ENCODE measurements at places on chromosomes 3 and 15. TPM values are rescaled to one million over a fixed set of nuclear protein-coding genes. Genes with fewer than 3 reads are reported as not detected.
A peak's percentile ranks its signal among the peaks of the same experiment; 100 is the strongest.

DNA sequence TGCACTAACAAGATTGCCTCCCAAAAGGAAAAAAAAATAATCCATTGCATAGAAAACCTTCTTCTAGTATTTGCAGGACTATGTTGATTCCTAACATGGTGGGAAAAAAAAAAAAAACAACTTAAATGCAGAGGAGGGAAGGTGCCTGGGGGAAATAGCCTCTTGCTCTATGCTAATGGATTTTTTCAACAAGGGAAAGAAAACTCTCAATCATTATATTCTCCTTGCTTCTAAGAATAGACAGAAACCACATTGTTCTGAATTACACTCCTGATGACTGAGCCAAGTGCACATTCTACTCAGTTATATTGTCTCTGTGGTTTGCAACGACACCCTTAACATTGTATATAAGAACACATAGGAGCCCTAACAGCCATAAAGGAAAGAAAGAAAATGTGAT, 760.2 kb downstream of the NAALADL2 start:
- H3K4me3 ChIP-seq, result no peak overlapping the region
- no peaks in the 10 kb centered on the region for H3K4me1 ChIP-seq

GRCh38 chr3:33277193-33277882, at the start of gene FBXL2:
Gene FBXL2 (plus strand): TSS chr3:33277442. CDS start chr3:33277513, 71 bp downstream.
- peaks cover 3% of the 10 kb centered on the region for H3K4me1 ChIP-seq
- H3K36me3 ChIP-seq, result no peaks in the 10 kb centered on the region
- H3K4me3 ChIP-seq, result peak within 1 kb of the TSS; percentile 8
- H3K27me3 ChIP-seq, result peaks cover 5% of the 10 kb centered on the region
- H3K27ac ChIP-seq, result no peak within 1 kb of the TSS

- peak overlapping the region; percentile 8 for H3K4me3 ChIP-seq
- no peak for DNase-seq
- H3K27ac ChIP-seq, result peak overlapping the region; percentile 38
- H3K27me3 ChIP-seq, result no peaks in the 10 kb centered on the region
Observed at GRCh38 chr15:86653344-86654197, 573.9 kb downstream of the AGBL1 start.

DNASE1L3 gene
- 0.80 TPM for total RNA-seq

DNA sequence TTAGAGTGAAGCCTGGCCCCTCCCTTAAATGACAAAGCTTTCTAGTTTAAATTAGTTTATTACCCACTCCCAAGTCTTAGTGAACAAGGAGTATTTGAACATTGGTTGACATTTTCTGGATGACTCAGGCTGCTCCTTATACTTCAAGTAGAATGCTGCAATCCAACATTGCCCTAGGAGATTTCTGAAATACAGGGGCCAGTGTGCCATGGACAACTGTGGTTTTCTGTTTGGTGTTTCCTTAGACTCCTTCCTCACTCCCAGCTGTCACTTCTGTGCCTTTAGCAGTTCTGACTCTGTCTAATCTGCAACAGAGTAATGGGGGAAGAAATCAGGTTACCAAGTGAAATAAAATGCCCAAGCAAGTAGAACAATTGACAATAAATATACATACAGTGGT, 116.1 kb upstream of the P2RY1 start:
- H3K27ac ChIP-seq, result no peak overlapping the region
- no peak for DNase-seq
- no peaks in the 10 kb centered on the region for H3K27me3 ChIP-seq
- no peaks in the 10 kb centered on the region for H3K36me3 ChIP-seq

DNA sequence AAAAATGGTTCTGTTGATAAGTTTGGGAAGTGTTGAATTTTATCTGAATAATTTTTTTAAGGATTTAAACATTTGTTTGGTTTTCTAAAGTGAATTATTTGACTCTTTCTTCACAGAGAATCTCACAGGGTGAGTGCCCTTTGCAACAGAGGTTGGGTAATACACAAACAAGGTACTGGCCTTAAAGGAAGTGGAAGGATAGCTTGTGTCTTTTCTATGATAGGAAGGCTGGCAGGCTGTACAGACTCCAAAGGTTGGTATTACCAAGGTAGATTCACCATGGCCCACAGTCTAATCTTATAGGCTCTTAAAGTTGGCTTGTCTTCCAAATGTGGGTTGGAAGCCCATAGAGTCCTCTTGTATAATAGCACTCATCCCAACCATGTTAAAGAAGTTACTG, 311.5 kb downstream of the SV2B start:
- no peaks in the 10 kb centered on the region for H3K27me3 ChIP-seq
- DNase-seq, result no peak
- H3K36me3 ChIP-seq, result no peaks in the 10 kb centered on the region
- H3K4me3 ChIP-seq, result no peak overlapping the region

GOLGA8T gene
- not detected for total RNA-seq

- H3K27me3 ChIP-seq, result no peaks in the 10 kb centered on the region
- H3K4me3 ChIP-seq, result peak overlapping the region; percentile 34
- no peaks in the 10 kb centered on the region for H3K36me3 ChIP-seq
Observed at GRCh38 chr3:108602249-108602934, 12.9 kb downstream of the DZIP3 start.

DNA sequence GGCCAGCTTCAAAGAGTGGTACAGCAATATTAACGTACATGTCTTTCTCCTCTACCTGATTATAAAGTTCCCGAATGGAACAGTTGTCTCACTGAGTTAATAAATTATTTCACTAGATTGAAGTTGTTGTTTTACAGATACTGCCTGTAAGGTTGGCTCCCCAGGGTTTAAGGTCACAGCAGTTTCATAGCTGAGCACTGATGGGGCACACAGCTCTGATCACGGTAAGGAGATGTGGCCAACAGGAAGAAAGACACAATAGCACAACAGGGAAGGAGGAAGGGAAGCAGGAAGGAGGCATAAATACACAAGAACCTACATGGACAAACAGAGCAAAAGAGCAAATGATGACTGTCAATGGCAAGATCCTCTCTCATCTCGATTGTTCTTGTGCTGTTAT, 215.6 kb downstream of the WNT5A start:
- no peak overlapping the region for H3K27ac ChIP-seq
- no peaks in the 10 kb centered on the region for H3K4me1 ChIP-seq
- H3K4me3 ChIP-seq, result no peak overlapping the region
- no peaks in the 10 kb centered on the region for H3K36me3 ChIP-seq
- H3K27me3 ChIP-seq, result no peaks in the 10 kb centered on the region
- DNase-seq, result no peak

- H3K36me3 ChIP-seq, result no peaks in the 10 kb centered on the region
- no peak overlapping the region for H3K4me3 ChIP-seq
- no peak for DNase-seq
- H3K27me3 ChIP-seq, result no peaks in the 10 kb centered on the region
Observed at GRCh38 chr3:81936817-81937216, 175.4 kb upstream of the GBE1 start.

DNA sequence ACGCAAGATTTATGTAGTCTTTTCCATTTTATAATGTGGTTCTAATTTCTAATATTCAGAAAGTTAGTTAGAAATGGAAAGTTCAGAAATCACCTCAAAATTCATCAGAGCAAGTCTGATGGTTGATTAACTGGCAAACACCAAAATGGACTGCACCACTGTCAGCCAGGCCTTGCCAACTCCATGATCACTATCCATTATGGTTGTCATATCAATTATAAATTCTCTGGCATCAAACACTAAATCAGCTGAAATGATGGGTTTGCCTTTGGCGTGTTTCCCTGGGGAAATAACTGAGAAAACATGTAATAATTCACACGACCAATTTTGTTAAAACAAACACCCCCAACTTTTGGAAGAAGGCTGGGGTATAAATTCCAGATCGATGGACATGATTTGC, 219.4 kb downstream of the CDIN1 start:
- no peaks in the 10 kb centered on the region for H3K36me3 ChIP-seq
- DNase-seq, result no peak
- no peaks in the 10 kb centered on the region for H3K27me3 ChIP-seq
- H3K4me3 ChIP-seq, result no peak overlapping the region
- H3K27ac ChIP-seq, result no peak overlapping the region

DNA sequence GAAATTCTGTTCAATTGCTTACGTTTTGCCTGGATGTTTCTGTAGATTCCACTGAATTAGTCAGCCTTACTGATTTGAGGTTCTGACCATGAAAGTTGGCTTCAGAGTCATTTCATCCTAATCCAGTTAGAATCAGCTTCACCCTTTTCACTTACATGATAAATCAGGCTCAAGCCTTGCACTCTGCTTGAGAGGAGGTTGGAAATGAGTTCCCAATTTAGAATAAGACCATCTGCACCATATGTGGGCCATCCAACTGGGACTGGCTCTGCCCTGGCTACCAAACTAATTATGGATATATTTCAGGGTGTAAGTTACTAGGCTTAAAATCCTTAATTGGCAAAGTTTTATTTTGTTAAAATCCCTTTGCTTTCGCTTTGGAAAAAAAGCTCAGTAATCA, 255.7 kb downstream of the CHL1 start:
- no peak overlapping the region for H3K27ac ChIP-seq
- DNase-seq, result no peak
- H3K4me1 ChIP-seq, result no peaks in the 10 kb centered on the region
- no peaks in the 10 kb centered on the region for H3K36me3 ChIP-seq

GRCh38 chr3:96027718-96028117, 786.7 kb upstream of the EPHA6 start:
- no peaks in the 10 kb centered on the region for H3K36me3 ChIP-seq
- H3K4me3 ChIP-seq, result no peak overlapping the region
- DNase-seq, result no peak
- no peaks in the 10 kb centered on the region for H3K27me3 ChIP-seq
- no peaks in the 10 kb centered on the region for H3K4me1 ChIP-seq

- H3K36me3 ChIP-seq, result no peaks in the 10 kb centered on the region
- H3K4me1 ChIP-seq, result peaks cover 3% of the 10 kb centered on the region
- H3K27me3 ChIP-seq, result no peaks in the 10 kb centered on the region
- no peak for DNase-seq
- H3K27ac ChIP-seq, result no peak overlapping the region
Observed at GRCh38 chr15:33100314-33100713, 94.2 kb downstream of the FMN1 start.

DNA sequence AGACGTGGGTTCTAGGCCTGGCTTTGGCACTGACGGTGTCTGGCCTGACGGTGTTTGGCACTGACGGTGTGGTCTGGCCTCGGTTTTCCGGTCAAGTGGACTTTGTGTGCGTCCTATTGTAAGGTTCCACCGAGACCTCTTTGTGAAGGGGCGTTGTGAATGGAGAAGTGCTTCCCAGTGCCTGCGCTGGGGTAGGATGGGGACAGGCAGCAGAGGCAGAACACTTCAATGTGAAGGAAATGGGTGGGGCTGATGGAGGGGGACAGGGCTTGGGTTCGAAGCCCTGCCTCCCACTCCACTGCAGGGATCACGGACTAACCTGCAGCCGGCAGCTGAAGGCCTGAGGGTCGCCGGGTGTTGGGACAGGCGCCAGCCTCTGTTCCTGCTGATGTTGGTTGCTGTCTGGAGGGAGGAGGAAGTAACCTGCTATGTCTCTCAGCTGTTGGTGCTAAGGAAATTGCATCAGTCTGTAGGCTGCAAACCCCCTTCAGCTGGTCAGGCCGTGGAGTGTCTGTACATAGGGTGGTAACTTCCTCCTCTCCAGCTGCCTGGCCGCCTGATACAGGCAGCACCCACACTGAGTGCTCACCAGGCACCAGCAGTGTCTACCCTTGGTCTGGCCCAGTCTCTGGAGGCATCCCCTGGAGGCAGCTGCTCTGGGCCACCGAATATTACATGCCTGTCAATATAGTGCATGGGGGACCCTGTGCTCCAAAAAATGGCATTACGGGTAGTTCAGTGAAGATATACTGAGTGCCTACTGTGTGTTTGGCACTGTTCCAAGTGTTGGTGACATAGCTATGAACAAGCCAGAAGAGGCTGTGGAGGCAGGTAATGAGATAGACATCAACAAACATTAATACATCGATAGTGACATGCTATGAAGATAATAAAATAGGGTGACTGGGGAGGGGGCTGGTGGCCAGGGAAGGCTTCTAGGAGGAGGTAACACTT, 1.1 kb downstream of the TM6SF1 start:
- H3K4me1 ChIP-seq, result peaks cover 10% of the 10 kb centered on the region
- H3K36me3 ChIP-seq, result no peaks in the 10 kb centered on the region
- peak overlapping the region; percentile 19 for H3K4me3 ChIP-seq
- peaks cover 34% of the 10 kb centered on the region for H3K27me3 ChIP-seq
- no peak overlapping the region for H3K27ac ChIP-seq

DNA sequence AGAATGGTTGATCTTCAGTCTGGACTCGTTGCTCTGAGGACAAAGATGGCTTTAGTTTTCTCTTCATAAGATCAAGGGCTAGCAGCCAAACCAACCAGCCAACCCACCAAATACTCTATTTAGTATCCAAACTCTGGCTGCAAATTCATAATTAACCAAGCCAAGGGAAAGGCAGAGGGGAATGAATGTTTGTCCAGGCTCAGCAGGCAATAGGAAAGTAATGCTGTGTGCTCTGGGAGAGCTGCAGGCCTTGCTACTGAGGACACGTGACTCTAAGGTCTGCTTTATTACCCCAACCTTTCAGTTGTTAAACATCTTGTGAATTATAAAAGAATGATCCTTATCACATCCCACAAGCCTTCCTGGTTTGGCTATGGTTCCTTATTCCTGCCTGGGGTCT, 52.3 kb upstream of the GALNT15 start:
- peaks cover 2% of the 10 kb centered on the region for H3K27me3 ChIP-seq
- H3K36me3 ChIP-seq, result no peaks in the 10 kb centered on the region
- H3K4me3 ChIP-seq, result no peak overlapping the region
- DNase-seq, result no peak

GRCh38 chr3:194082743-194083636, 53.0 kb upstream of the HES1 start:
- no peak overlapping the region for H3K27ac ChIP-seq
- H3K4me3 ChIP-seq, result no peak overlapping the region
- peaks cover 4% of the 10 kb centered on the region for H3K4me1 ChIP-seq
- no peaks in the 10 kb centered on the region for H3K36me3 ChIP-seq

NLGN1 gene
- not detected for total RNA-seq

GRCh38 chr3:52721002-52721729, 15.3 kb downstream of the SPCS1 start:
- peaks cover 14% of the 10 kb centered on the region for H3K36me3 ChIP-seq
- peak overlapping the region; percentile 63 for H3K27ac ChIP-seq
- no peaks in the 10 kb centered on the region for H3K27me3 ChIP-seq
- no peak overlapping the region for H3K4me3 ChIP-seq

COLQ gene
- total RNA-seq, result 3.7 TPM

RARB gene
- total RNA-seq, result not detected

PLD1 gene
- 0.22 TPM for total RNA-seq

C2CD4A gene
- total RNA-seq, result 0.19 TPM

GALNT15 gene
- not detected for total RNA-seq

- no peak for DNase-seq
- no peaks in the 10 kb centered on the region for H3K4me1 ChIP-seq
- H3K27me3 ChIP-seq, result no peaks in the 10 kb centered on the region
- H3K36me3 ChIP-seq, result no peaks in the 10 kb centered on the region
Observed at GRCh38 chr3:194278186-194278845, 72.8 kb downstream of the CPN2 start.

NTRK3 gene
- total RNA-seq, result 0.78 TPM

DNA sequence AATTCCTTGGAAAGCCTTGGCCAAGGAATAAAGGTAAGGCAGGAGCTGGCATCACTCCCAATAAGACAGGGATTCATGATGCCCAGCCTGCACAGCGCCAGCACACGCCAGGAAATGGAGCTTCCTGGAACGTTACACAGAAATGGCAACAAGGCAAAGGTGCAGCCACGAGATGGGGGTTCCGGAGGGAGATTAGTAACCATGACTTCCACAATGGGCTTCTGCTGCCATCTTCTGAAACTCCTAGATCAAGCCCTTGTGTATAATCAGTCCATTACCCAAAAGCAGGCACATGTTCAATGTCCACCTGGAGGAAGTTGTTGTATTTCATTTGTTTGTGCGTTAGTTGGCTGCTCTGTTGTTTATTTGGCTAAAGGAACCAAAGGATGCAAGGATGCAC, 131.2 kb upstream of the TRIM42 start:
- H3K27ac ChIP-seq, result no peak overlapping the region
- no peaks in the 10 kb centered on the region for H3K4me1 ChIP-seq
- H3K27me3 ChIP-seq, result no peaks in the 10 kb centered on the region
- no peak overlapping the region for H3K4me3 ChIP-seq
- no peaks in the 10 kb centered on the region for H3K36me3 ChIP-seq
- DNase-seq, result no peak

SLC27A2 gene
- 0.31 TPM for total RNA-seq

All from CD4-positive, alpha-beta T cell (primary cell).